ENCODE measurements at places on chromosomes 3 and 15. TPM values are rescaled to one million over a fixed set of nuclear protein-coding genes. Genes with fewer than 3 reads are reported as not detected.
A peak's percentile ranks its signal among the peaks of the same experiment; 100 is the strongest.

- no peak for DNase-seq
Observed at GRCh38 chr3:66482018-66482404, 18.8 kb downstream of the LRIG1 start.

DNA sequence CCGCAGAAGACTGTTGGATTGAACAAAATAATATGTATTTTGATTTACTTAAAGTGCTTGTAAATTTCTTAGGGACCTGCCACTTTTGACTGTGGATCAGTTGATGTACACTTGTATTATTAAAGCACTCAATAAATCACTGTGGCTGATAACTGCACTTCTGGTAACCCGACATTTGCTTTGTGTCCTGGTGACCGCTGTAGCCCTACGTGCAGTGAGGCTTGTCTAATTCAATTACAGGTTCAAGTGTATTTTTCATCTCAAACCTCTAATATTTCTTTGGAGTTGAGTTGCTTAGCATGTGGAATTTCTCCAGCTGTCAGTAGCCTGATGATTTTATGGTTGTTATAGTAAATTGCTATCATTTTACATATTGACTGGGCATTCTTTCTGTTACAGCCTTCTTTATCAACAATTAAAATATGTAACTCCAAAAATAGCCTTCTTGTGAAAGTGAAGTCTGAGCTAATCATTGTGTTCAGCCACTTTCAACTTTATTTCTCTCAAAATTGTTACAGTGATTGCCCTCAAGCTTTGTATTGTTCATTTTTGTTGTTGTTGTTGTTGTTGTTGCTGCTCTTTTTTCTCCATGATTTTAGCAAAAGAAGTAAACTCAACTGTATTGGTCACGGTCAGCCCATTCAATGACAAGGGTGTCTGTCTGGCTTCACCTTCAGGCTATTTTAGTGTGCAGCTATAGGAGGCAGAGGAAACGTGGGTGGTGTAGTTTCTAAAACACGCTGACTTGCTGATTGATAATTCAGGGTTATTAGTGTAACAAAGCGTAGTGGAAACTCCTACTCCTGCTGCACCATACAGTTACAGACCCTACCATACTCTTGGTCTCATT is 215.1 kb upstream of the UBE2E1 start:
- no peak for DNase-seq

DNA sequence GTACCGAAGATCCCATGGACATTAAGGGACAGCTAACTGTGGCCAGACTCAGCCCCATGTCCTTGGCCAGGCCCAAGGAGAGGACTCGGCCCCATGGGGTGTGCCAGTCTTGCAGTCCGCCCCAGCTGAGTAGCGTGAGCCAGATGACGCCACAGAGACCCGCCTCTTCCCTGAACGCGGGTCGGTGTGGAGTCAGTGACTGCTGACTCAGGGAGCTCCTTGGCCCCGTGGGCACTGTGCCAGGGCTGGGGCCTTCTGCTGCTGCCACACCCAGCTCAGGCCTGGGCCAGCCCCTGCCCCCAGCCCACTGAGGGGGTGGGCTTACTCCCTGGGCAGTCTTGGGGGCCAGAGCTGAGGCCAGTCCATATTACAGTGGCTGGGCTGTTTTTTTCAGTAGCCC is 52.8 kb downstream of the PLXNA1 start:
- no peak for DNase-seq

DNA sequence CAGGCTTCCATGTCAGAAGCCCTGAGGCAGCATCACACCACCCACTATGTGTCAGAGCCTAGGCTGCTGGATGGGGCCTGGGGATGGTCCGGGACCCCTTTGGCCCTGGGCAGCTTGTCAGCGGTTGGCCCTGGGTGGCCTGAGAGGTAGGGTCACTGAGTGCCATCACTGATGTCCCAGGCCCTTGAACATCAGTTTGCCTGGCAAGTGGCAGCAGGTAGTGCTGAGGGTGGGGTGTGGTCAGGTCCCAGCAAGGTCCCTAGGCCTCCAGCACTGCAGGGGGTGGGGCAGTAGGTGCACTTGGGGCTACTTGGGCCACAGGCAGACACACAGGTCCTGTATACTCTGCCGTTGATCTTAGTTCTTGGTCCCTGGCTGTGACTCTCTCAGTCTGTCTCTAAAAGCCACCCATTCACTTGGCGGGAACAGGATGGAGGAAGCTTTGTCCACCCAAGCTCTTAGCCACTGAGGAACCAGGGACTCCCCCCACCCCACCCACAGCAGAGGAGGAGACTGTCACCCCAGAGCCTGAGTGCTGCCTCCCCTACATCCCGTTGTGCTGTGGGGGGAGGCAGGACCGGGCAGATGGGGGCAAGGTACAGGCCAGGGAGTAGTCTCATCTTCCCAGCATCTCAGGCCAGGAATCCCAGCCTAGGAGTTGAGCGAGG is 5.8 kb downstream of the GNAI2 start:
- DNase-seq, result peak; percentile 37

DNA sequence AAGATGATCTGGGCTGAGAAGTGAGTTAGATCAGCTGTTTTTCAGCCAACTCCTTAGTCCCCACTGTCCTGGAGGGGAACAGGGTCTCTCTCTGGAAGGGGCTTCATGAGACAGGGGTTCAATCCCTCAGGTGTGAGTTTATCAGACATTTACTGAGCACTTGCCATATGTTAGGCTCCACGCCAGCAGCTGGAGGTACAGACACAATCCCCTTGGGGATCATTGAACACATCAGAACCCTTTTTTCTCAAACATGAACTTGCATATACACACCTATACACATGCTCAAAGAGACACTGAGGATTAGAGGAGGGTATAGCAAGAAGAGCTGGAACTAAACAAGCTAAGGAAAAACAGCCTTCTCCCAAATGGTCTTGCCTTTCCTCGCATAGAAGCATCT is 5.5 kb upstream of the BMF start:
- DNase-seq, result no peak

- DNase-seq, result peak; percentile 51
Observed at GRCh38 chr15:42385206-42385979, 26.1 kb downstream of the CAPN3 start.

GRCh38 chr3:179811321-179812095 is 158.7 kb downstream of the USP13 start:
- DNase-seq, result peak; percentile 18

DNA sequence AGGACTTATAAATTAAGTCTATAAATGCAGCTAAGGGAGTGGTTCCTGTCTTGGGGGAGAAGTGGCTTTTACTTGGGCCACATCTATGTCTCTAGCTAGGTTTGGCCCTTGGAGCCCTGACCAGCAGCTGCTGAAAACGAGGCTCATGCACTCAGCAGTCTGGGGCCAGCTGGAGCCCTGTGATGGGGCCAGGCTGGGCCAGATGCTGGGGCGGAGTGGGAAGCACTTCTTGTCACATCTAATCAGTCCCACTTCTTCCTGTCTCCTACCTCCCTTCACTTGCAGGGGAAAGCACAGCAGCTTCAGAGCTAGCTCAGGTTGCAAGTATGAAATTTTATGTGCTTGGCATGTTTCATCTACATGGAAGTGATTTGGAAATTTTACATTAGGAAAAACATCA is 209.9 kb upstream of the ROPN1 start:
- DNase-seq, result no peak

GRCh38 chr15:85494048-85494777 is 113.8 kb downstream of the AKAP13 start:
- no peak for DNase-seq

GRCh38 chr15:67862750-67863441 is 23.1 kb upstream of the RNU6-1 start:
- DNase-seq, result no peak

DNA sequence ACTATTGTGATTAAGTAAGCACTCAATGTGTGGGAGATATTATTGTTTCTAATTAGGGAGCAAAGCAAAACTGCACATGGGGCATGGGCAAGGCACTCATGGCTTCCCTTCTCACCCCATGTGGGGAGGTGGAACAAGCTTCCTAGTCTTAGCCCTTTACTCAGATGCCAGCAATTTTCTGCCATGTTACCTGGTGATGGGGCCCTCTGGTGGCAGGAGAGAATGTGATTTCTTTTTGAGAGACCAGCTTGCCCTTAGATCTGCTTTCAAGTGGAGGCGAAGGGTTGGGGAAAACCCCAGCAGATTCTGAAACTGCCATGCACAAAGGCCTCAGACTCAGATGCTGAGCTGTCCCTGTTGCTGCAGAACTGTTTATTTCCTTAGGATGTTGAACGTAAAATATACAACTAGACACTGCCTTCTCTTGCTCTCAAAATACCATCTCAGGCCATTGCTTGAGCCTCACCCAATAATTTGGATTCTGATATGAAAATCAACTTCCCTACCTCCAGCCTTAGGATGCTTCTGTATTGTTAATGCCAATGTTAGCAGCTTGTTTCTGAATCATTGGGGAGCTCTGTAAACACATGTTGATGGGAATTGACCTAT is 130.2 kb upstream of the TPRG1 start:
- DNase-seq, result peak; percentile 78

- DNase-seq, result no peak
Observed at GRCh38 chr3:87041191-87041590, 50.2 kb upstream of the VGLL3 start.

DNA sequence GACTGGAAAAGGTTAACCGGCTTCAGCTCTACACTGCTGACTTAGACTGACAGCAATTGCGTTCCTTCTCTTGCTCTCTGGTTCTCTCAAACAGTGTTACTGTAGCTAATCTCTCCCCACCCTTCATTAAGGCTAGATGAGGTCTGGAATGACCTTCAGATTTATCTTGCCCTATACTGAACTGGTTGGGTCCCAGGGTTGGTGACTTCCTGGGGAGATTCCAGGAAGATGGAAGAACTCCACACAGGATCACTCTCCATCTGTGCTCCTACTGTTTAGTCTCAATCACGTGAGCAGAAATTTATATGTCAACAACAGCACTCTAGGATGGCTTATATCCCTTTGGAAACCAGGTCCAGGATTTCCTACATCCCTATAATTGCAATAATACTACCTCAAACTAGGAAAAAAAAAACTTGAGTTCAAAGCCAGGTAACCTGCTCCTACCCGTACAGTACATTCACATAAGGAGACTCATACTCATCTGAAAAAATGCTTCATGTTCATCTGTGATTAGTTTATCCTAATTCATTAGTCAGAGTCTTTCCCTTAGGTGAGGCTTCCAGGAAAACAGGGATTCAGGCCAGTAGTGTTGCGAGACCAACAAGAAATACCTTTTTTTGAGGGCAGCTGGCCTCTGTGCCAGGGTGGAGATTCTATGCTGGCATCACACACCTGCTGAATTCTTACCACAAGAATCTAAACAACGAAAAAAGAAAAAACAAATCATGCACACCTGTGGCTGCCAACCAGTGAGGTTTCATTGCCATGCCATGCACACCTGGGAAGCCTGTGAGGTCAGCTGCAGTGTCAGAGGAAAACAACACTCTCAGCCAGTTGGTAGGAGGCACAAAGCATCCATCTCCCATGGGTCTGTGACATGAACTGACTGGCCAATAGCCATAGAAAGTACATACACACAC is 297.3 kb downstream of the MECOM start:
- no peak for DNase-seq

DNA sequence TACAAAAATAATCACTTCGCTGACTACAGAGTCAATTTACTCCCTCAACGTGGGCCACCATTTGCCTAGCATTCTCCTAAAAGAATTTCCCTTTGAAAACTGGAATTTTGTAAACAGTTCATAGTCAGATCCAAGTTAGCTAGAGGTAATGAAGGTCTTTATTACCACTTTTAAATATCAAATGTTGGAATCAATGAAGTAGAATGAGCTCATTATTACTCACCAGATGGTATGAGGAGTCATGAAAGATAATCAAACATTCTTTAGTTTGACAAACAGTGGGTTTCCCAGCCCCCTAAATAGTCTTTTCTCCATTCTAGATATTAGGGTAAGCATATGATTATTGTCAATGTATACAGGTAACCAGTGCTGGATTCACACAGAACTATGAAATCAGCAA is 455.7 kb upstream of the THBS1 start:
- DNase-seq, result no peak

DNA sequence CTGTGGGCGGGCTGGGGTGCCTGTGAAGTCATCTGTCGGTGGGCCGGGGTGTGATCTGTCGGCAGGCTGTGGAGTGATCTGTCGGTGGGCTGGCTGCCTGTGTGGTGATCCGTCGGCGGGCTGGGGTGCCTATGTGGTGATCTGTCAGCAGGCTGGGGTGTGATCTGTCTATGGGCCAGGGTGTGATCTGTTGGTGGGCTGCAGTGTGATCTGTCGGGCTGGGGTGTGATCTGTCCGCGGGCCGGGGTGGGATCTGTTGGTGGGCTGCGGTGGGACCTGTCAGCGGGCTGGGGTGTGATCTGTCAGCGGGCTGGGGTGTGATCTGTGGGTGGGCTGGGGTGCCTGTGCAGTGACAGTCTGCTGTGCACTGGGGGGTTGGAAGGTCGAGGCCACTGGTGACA is 204.5 kb downstream of the XXYLT1 start:
- no peak for DNase-seq

- DNase-seq, result no peak
Observed at GRCh38 chr3:140731440-140732119, 53.7 kb downstream of the TRIM42 start.

- DNase-seq, result no peak
Observed at GRCh38 chr3:17201538-17201937, 316.8 kb downstream of the PLCL2 start.

GRCh38 chr3:37852097-37852496 is 9.6 kb upstream of the CTDSPL start:
- DNase-seq, result no peak

DNA sequence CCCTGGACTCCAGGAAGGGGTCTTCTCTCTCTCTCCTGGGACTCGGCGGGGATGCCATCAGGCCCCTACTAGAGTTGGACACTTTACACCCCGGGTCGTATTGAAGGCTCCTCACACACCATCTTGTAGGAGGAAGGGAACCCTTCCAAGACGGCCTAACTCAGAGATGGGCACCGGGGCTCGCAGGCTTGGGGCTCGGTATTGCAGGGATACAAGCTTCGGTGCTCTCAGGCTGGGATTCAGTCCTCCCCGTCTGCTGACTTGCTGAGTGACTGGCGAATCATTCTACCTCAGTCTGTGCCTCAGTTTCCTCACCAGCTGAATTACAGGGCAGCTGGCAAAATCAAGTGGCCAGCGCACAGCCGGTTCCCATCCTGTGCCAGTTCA is 419 bp upstream of the CALML4 start:
- DNase-seq, result no peak

- no peak for DNase-seq
Observed at GRCh38 chr3:61809879-61810278, 248.5 kb downstream of the PTPRG start.

DNA sequence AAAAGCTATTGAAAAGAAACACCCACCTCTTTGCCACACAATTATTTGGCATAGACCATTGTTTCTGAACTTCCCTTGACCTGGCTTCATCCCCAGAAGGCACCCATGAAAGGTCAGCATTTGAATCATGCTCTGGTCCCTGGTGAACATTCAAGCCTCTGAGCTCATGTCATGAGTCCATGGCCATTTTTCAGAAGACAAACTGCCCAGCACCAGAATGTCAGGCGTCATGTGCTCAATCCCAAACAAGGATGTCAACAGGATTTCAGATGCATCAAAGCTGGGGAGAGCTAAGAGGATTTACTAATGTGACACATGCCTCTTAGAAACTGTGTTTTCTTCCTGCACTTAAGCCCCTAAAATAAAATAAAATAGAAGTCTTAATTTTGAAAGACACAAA is 41.3 kb downstream of the TMED3 start:
- no peak for DNase-seq

The ACAP2 gene
- total RNA-seq, result 77.4 TPM

The TMEM44 gene
- total RNA-seq, result 6.2 TPM

The PTPRG gene
- 0.13 TPM for total RNA-seq

The TICRR gene
- total RNA-seq, result 18.2 TPM

The PYGO1 gene
- not detected for total RNA-seq

The CFAP20DC gene
- total RNA-seq, result 2.2 TPM

The CPNE9 gene
- total RNA-seq, result not detected

The ALG3 gene
- total RNA-seq, result 33.3 TPM

All from activated CD4-positive, alpha-beta memory T cell treated with anti-CD3 and anti-CD28 coated beads, Interleukin-2, amount 10 ng/mL, durations not matched to agents 7 days and 5 days (primary cell).